ENCODE measurements at places on chromosomes 13 and 19.

- no peak for DNase-seq
These were observed 252.8 kb downstream of the B3GLCT start for GRCh38 chr13:31452525-31452924.

GRCh38 chr13:31267126-31267784 lies 67.5 kb downstream of the B3GLCT start:
- DNase-seq, result no peak

DNA sequence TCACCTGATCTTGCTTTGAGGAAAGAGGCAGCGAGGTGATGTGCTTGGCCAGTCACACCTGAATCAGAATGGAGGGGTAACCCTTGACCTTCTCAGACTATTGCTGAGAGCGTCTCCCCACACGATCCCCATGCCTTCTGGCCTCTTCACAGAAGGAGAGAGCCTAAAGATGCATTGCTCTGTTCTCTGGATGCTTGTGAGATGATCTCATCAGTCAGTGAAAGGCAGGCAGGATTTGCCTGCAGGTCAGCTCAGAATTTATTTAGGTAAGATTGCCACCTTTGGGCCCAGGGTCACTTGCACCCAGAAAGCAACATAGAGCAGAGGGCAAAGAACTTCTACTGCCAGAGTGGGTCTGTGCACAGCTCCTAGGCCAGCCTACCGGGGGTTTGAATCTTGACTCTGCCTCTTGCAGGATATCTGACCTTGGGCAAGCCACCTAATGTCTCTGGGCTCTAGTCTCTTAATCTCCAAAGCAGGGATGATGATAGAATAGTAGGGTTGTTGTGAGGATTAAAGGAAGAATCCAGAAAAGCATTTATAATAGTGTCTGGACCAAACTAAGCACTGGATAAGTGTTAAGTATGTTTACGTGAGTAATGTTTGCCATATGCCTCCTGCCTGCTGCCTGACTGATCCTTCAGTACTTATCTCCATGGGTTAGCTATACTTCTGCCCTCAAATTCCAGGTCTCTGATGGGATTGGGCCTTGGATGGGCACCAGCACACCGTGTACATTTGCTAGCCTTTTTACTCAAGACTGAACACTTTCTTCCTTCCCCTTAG lies 8.4 kb upstream of the FLT1 start:
- DNase-seq, result no peak

- DNase-seq, result no peak
These were observed 542.1 kb downstream of the SLITRK1 start for GRCh38 chr13:83340170-83340569.

- DNase-seq, result no peak
These were observed 9.3 kb downstream of the FAM124A start for GRCh38 chr13:51231456-51231855.

- no peak for DNase-seq
These were observed 36.8 kb upstream of the TM9SF2 start for GRCh38 chr13:99464441-99464949.

- DNase-seq, result no peak
These were observed 37.5 kb upstream of the VSTM2B start for GRCh38 chr19:29488316-29488715.

DNA sequence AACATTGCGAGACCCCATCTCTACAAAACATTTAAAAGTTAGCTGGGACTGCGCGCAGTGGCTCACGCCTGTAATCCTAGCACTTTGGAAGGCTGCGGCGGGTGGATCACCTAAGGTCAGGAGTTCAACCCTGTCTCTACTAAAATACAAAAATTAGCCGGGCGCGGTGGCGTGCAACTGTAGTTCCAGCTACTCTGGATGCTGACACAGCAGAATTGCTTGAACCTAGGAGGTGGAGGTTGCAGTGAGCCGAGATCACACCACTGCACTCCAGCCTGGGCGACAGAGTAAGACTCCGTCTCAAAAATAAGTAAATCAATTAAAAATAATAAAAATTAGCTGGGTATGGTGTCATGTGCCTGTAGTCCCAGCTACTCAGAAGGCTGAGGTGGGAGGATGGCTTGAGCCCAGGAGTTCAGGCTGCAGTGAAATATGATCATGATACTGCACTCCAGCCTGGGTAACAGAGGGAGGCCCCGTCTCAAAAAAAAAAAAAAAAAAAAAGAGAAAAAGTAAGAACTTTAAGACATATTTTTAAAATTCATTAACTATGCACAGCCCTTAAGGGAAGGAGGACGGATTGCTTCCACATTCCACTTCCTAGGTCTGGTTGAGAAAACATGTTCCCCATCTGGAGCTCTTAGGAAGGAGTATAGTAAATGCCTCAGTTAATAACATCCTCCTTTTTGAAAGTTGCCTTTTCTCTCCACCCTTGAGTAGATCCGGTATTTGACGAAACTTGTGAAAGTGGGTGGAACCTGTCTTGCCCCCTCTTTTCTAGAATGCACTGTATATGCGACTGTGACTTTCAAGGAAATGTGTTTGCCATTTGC lies 26.1 kb downstream of the EXOC3L2 start:
- DNase-seq, result no peak

- peak; percentile 2 for DNase-seq
These were observed 49.4 kb upstream of the INTS6 start for GRCh38 chr13:51502153-51502651.

- peak; percentile 53 for DNase-seq
These were observed 685 bp downstream of the LENG9 start for GRCh38 chr19:54462655-54463530.

- no peak for DNase-seq
These were observed 38.6 kb upstream of the ITM2B start for GRCh38 chr13:48194379-48194754.

DNA sequence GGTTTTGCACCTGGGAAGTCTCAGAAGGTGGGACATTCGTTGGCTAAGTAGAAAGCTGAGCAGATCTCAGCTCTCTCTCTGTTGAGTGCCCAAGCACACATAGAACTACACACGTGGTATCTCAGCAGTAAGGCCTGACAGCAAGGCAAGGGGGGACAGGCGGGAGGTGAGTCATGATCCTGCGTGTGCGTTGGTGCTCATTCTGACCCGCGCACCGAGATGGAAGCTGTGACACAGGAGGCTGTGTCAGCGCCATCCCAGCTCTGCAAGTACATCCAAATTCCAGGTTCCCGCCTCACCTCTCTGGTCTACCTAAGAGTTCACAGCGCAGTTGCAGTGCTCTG lies 135.7 kb downstream of the USP12 start:
- no peak for DNase-seq

- DNase-seq, result peak; percentile 52
These were observed 65.1 kb upstream of the GTF3A start for GRCh38 chr13:27359199-27359821.

DNA sequence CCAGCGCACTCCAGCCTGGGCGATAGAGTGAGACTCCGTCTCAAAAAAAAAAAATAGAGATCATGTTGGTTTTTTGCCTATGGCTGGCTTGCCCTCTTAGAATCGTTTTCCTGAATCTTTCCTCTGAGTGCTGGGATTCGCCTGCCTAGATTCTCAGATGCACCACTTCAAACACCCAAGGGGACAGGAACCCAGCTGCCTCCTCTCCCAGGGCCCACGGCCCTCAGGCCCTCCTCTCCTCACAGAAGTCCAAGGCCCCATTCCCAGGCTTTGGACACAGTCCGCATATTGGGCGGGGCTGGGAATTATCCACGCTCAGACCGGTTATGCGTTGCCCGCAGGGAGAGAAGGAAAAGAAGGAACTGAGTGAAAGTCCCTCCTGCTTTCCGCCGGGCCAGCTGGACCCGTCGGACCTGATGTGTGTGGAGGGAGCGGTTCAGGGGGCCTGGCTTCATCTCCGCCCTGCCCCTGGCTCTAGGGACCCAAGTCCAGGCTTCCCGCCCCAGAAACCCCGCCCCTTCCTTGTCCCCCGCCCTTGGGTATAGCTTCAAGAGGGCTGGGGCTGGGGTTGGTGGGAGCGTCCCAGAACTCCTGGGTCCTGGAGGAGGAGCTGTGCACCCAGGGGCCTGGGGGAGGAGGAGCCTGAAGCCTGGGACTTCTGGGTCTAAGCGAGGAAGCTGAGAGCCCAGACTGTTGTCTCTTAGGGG lies 5.8 kb downstream of the PPFIA3 start:
- no peak for DNase-seq

DNA sequence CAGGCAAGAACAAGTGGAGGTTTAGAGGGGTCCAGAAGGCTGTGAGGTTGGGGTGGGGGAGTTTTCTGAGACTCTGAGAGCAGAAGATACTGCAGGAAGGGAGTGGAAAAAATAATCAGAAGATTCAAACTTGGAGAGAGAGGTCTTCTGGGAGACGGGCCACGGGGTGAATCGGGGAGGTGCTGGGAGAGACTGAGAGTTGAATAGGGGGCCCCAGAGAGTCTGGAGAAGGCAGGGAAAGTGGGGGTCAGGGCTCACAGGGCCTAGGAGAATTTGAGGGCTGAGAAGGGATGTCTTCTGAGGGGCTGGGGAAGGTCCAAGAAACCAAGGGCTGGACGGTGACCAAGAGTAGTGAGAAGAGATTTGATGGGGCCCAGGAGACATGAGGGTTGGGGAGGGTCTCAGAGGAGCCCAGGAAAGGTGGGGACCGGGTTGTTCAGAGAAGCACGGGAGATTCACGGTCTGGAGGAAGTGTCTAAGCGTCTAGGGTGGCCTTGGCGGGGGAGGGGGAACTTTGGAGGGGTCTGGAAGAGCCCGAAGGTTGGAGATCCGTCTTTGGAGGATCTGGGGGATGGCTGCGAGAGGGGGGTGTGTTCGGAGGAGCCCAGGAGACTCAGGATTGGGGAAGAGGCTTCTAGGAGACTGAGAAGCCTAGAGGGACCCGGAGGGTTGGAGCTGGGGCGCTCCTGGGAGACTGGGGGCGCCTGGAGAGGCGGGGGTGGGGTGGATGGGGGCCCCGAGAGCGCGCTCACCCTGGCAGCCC lies 1.5 kb downstream of the KCNC3 start:
- DNase-seq, result no peak

- no peak for DNase-seq
These were observed 549 bp downstream of the TIMM50 start for GRCh38 chr19:39481229-39481545.

DNA sequence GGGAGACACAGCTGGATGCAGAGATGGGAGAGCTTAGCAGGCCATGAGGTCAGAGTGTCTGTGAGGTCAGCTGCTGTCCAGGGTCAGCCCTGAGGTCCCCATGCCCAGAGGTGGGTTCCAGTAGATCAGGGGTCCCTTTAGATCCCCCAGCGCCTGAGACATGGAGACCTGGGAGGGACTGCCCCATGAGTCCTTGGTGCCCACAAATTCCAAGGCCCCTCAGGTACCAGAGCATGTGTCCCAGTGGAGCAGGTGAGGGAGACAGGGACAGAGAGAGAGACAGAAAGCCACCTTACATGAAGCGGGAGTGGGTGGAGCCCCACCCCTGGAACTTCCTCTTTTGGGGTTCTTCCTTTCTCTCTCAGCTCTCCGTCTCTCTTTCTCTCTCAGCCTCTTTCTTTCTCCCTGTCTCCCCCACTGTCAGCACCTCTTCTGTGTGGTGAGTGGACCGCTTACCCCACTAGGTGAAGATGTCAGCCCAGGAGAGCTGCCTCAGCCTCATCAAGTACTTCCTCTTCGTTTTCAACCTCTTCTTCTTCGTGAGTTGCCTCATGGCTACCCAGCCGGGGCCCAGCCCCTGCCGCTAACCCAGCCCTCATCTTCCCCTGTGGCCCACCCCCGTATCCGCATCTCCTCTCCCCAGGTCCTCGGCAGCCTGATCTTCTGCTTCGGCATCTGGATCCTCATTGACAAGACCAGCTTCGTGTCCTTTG lies at the start of gene CD37:
CD37 (plus strand) TSS at position 336 of the 713 bp plus-strand sequence; CDS start at position 471, 135 bp downstream.
- peak; percentile 33 for DNase-seq

GRCh38 chr19:6856749-6857372 lies 30.5 kb upstream of the ADGRE1 start:
- DNase-seq, result no peak

DNA sequence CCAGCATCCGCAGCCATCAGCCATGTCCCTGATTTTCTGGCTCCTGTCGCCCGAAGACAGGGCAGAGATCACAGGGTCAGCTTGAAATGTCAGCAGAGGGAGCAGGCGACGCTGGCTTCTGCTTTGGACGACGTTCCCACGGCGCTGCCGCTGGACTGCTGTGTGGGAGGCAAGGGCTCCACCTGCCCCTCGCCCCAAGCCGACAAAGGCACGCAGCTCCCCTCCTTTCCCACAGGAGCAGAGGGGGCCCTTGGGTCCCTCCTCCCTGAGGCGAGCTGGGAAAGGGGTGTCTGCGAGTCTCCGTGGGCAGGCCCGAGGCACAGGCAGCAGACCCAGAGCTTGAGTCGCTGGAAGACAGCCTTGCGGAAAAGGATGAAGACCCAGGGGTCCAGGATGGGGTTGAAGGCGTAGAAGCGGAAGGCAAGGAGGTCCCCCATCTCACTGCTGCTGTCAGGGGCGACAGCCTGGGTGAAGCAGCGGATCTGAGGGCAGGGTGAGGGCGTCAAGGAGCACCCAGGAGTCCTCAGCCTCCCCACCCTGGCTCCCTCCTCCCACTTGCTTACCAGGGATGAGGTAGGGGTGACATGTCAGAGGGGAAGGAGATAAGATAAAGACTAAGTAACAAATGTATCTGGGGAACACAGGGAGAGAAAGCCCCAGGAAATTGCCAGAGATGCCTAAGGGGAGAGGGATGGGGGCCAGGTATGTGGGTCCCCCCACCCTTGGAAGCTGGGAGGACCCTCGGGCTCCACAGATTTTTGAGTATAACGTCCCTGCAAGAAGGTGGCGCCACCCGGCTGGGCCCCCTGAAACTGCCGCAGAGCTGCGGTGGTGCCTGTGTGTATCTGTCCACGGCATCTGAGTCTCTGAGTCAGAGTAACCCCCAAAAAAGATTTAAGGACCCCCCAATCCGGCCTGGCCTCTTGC lies 3.4 kb downstream of the PTGIR start:
- no peak for DNase-seq

- DNase-seq, result no peak
These were observed 349.5 kb downstream of the IRS2 start for GRCh38 chr13:109436841-109437240.

DNA sequence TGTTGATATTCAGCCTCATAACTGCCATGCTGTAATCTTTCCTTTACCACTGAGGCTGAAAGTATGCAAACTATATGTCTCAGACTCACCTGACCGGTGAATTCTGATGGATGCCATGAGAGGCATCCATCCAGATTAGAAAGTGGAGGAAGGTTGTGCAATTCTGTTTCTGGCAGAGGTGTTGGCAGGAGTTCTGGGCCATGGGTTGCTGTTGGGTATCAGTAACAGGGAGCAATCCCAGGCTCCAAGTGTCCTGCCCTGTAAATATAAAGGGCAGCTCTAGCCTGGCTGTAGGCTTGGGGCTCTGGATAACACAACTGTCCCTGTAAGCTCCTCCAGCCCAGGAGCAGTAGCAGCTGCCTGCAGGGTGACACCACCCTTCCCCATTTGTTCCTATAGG lies 77.4 kb upstream of the ABCC4 start:
- DNase-seq, result no peak

DNA sequence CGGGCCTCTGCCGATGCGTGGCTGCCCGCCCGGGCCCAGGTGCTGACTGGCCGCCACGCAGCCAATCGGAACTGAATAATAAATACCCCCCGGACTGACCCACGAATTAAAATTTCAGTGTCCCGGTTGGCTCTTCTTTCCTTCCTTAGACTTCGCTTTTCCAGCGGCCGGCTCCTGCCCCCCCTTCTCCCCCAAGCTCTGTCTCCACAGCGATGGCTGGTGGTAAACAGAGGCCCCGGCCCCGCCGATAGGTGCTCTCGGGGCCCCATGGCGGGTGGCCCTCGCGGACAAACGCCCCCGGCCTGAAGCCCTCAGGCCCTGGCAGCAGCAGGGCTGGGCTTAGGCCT lies 2.6 kb downstream of the ZBTB7A start:
- no peak for DNase-seq
